Hepatocyte (in vitro differentiated cells): ENCODE measurements at places on chromosomes 1 and 21. TPM values are rescaled to one million over a fixed set of nuclear protein-coding genes. Genes with fewer than 3 reads are reported as not detected.

- DNase-seq: no peak
These were observed 50.2 kb upstream of the TIAM1 start for GRCh38 chr21:31394309-31394708.

DNA sequence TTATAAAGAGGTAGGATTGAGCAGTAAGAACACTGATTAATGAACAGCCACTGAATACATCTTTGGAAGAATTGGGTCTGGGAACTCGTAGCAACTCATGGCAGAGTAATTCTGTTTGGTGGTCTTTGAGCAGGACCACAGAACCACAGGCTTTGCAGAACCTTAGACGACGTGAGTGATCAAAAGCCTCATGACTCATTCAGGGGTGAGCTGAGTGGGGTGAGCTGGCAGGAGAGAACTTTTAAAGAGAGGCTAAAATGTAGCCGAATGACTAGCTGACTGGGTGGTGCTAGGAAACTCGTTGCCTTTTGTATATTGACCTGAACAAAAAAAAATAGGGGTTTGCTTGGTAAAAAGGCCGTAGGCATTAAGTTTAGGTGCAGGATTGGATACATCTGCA lies 313.8 kb downstream of the TGFB2 start:
- no peak for DNase-seq

- DNase-seq: no peak
These were observed 16.6 kb downstream of the TSNAX start for GRCh38 chr1:231544943-231545592.

GRCh38 chr1:44881011-44881632 lies 38.1 kb upstream of the PTCH2 start:
- no peak for DNase-seq

DNA sequence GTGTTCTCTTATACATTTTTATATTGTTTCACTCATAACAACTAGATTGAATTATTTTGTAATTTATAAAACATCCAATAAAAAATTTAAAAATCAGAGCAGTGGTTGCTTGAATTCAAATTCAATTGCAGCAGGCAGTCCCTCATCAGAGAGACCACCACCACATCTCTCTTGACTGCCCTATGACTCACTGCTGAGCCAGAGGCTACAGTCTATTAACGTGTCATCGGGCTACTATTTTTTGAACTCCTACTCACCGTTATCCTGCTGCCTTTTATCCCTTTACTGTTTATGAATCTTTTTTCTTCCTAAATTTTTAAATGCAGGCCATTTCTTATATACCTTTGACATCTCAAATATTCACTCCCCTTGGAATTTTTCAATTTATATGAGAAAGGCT lies 144.7 kb downstream of the BARHL2 start:
- no peak for DNase-seq

GRCh38 chr1:16205334-16205671 lies 7.1 kb downstream of the ARHGEF19 start:
- no peak for DNase-seq

DNA sequence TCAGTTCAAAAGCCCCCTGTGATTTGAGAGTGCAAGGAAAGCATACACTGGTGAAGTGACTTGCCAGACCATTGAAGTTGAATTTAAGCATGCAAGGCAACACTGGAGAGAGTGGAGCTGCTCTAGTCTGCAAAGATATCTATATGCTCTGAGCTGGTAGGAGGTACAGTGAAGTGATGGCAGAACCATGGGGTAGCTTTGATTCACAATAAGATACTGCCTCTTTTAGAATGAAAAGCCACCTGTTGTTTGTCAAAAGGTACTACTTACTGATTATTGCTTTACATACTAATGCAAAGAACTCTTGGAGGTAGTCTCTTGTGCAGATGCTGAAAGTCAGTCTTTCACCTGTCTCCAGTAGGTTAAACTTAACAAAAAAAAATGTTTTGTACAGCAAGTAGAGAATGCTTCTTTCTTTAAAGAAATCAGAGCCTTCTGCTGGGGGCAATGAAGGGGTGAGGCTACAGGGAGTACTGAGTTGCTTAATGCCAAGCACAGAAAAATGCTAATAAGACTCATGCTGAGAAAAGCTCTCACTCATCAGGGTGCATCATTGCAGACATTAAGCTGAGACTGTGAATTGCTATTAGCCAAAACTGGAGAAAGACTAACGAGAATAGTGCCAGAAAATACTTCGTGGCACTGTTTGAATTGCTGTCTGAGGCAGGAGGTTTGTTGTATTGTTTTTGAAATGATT lies 1150.5 kb upstream of the TMPRSS15 start:
- DNase-seq: no peak

GRCh38 chr1:174239541-174239940 lies 80.2 kb downstream of the RABGAP1L start:
- DNase-seq: no peak

Gene CFAP107
- polyA plus RNA-seq: not detected in 2 replicates
